ENCODE measurements at places on chromosomes 12 and 14.

GRCh38 chr14:49972131-49972671 is 79.3 kb downstream of the ARF6 start:
- DNase-seq: no peak

- DNase-seq: no peak
Observed at GRCh38 chr12:6171409-6172015, 28.7 kb upstream of the CD9 start.

GRCh38 chr12:12015073-12015685 is 55.6 kb upstream of the BCL2L14 start:
- DNase-seq: no peak

- no peak for DNase-seq
Observed at GRCh38 chr12:124940143-124940392, 25.6 kb upstream of the UBC start.

GRCh38 chr14:99322731-99323599 is 51.0 kb upstream of the BCL11B start:
- no peak for DNase-seq

GRCh38 chr12:105235281-105235731 is 668 bp downstream of the APPL2 start:
- DNase-seq: peak; percentile 15
